ENCODE measurements at places on chromosomes 5 and 9.

DNA sequence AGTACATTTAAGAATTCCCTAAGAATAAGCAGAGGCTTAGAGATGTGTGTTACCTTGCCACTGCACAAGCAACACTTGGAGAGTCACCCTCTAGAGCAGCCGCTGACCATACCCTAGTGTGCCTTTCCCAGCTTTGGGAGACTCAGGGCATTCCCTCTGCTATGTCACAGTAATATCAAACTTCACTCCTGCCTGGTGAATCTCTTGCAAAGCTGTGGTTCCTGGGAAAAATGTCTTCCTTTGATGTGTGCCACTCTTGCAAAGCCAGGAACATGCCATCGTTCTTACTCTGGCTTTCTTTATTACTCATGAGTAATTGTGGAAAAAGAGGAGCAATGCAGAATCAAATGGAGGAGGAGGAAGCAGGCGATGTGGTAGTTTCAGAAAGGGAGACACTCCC, 173.2 kb downstream of the CCDC192 start:
- no peak for DNase-seq

DNA sequence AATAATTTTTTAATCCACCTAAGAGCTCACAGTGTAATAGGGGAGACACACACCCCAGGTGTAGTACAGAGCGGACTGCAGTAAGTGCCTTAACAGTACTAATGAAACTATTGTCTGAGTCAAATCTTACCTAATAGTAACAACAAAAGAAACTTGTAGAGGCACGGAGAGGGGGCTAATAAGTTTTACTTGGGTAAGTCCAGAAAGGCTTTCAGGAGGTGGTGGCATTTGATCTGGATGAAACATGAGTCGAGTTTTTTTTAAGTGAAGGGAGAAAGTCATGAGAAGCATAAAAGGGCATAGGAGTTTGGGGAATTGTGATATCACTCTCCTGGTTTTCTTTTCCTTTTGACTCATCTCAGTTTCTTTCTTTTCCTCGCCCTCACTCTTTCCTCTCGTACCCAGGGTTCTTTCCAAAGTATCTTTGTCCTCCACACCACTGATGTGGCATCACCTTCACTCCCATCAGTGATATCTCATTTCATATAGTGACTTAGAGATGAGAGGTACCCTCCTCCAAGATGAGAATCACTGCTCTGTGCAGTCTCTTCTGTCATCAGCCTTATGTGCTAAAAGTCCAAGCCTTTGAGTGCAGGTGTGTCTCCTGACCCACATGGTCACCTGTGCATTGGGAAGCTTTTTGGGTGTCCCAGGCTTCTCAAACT, 2.0 kb downstream of the CTNNA1 start:
- DNase-seq: no peak

DNA sequence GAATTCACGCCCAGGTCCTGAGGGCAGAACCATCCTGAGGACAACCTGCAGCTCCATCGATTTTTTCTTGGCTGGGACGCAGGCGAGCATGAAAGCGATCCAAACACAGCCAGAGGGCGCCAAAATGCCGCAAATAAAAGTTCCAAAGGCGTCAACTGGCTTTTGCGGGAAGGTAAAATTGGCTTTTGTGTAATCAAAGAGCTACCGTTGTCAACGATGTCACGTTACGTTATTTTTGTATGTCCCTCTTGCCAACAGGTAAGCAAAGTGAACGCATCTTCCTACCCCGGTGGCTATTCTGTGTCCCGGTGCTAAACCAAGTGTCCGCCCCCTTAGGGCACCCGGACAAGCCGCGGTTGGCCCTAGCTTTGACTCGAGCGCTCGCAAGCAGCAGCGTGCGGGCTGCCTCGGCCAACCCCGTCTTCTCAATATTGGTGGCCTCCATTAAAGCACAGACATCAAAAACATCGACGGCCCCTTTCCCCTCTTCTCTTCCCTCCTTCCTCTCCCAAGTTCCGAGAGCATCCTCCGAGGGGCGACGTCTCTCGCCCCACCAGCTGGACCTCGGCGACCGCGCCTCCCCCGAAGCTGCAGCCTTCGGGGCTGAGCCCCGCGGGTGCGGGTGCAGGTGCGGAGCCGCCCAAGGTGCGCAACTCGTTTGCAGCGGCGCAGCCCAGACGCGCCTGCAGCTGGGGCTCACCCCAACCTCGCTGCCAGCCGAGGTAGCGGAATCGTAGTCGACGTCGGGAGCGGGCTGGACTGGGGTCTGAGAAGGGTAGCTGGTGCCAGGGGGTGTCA, 1.1 kb upstream of the BASP1 start:
- peak; percentile 38 for DNase-seq

DNA sequence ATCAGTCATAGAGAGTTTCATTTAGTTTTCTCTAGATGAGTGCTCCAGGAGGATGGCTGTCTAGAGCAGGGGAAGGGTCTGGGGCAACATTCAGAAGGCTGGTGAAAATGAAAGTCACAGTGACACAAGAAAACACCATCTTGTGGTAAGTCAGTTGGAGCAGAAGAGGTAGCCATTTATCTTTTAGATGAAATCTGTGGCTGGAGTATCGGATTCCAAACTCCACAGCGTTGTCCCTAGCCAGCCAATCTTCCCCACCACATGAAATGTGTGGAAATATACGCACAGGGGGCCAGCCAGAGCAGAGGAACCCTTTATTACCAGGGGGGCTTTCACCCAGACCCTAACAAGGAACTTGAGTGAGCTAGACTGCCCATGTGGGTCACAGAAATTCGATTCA, 15.9 kb upstream of the TNFAIP8 start:
- peak; percentile 47 for DNase-seq

GRCh38 chr9:38233343-38233742, 159.2 kb upstream of the ALDH1B1 start:
- DNase-seq: no peak

DNA sequence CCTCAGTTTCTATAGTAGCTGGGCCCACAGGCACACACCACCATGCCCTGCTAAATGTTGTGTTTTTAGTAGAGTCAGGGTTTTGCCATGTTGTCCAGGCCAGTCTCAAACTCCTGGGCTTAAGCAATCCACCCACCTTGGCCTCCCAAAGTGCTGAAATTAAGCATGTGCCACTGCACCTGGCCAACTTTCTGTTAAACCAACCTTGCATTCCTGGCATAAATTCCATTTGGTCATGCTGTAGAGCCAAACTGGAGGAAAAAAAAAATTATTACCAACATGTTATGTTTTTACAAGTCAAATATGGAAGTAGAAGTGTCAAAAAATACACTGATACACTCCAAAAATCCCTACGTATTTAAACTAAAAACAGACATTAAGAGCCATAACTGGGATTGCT, 54.1 kb downstream of the ERMP1 start:
- no peak for DNase-seq

- no peak for DNase-seq
Observed at GRCh38 chr9:89980600-89980999, 375.8 kb downstream of the GADD45G start.

GRCh38 chr5:561408-561807, 37.2 kb upstream of the SLC9A3 start:
- no peak for DNase-seq

- no peak for DNase-seq
Observed at GRCh38 chr5:27124590-27124989, 86.2 kb upstream of the CDH9 start.

DNA sequence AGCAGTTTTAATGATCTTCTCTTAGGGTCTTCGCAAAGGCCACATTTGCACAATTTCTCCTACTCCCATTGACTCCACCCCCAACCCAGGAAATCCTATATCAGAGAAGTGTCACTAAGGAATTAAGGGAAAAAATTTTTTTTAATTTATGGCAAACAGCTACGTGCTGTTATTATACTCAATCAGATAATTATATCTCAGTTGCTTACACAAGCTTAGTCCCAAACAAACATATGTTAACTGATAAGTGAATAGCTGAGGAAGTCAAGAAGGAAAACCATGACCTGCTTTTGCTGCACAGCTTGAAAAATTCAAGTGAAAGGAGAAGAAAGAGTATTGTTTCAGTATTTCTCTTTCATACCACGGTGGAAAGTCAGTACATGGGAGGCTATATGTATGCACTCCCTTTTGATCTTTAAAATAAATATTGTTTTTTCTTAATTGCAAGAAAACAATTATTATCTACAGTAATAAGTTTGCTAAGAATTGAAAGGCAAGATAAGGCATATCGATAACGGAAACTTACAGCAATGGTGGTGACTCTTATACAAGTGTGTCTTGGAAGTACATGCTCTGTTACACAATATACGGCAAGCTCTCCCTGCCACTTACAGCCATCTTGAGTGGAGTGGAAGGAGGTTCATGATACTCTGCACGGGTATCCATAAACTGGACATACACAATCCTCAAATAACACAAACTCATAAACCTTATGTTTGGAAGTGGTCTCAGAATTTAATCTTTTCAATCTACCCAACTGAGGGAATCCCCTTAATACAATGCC, 167.9 kb upstream of the FREM1 start:
- no peak for DNase-seq
